ENCODE measurements at places on chromosomes 2 and 18.

DNA sequence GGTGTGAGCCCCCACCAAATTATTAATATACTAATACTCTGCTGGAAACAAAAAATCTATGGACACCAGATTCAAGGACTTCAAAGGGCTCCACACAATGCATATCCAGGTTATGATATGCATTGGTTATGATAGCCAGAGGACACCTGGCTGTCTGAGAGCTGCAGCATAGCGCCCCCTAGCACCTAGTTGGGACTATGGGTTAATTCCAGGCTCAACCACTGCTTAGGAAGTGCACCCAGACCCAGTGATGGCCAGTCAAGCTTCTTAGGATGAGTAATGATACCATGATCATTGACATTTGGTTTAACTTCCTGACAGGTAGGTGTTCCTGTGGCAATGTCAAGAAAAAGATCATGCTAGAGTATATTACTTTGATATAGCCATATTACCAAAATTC, 3.8 kb upstream of the FRZB start:
- no peak for DNase-seq

- peak; percentile 48 for DNase-seq
Observed at GRCh38 chr2:111702119-111702803, 181.7 kb downstream of the ANAPC1 start.

DNA sequence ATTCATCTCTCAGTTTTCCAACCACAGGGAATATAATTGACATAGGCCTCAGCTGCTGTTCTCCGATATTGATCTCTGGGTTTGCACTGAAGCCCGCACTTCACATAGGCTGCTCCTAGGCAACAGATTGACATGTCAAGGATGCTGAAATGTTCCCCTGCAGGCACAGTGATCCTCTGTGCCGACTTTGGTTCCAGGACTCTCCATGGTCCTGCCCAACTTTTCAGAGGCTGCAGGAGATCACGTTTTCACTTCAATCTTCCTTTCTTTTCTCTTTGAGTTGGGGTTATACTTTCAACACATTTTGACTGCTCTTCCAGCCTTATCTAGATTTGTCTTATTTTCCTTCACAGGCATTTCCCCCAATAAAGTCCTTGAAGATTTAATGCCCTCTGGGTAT, 1361.0 kb downstream of the DSC3 start:
- DNase-seq = no peak

GRCh38 chr2:22274661-22275060, 1110.3 kb upstream of the KLHL29 start:
- DNase-seq = no peak

GRCh38 chr2:134705861-134706586, 12.8 kb downstream of the TMEM163 start:
- no peak for DNase-seq

- DNase-seq = no peak
Observed at GRCh38 chr2:203637471-203638167, 68.8 kb upstream of the CD28 start.

- no peak for DNase-seq
Observed at GRCh38 chr2:241107031-241107783, 5.1 kb upstream of the MTERF4 start.

GRCh38 chr2:112891385-112891831, 19.6 kb upstream of the IL37 start:
- no peak for DNase-seq

GRCh38 chr2:152600697-152601096, 116.6 kb downstream of the PRPF40A start:
- DNase-seq = no peak

- DNase-seq = no peak
Observed at GRCh38 chr2:143704451-143705106, 575.4 kb downstream of the ARHGAP15 start.

DNA sequence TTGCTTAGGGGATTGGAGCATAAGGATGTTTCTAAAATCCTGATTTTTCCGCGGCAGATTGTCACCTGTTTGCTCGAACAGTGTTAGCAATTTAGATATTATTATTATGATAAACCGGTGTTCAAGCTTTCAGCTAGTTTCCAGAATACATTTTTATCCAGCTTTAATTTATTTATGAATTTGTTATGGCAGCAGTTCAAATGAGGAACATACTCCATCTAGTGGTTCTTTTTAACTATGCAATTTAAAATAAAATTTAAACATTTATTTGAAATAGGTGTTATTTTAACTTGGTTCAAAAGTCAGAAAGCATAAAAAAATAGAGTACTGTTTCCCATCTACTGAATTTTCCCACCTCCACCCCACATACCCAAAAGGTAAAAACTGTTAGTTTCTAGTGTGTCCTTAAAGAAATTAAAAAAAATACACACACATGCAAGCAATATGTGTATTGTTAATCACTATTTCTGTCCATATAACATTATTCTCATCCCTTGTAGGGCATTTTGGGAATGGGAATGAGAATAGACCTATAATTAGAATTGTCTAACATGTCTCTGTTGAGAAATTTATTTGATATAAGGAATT, 23.2 kb downstream of the ACOXL start:
- no peak for DNase-seq

GRCh38 chr2:171553858-171554257, 31.6 kb downstream of the CYBRD1 start:
- DNase-seq = no peak

DNA sequence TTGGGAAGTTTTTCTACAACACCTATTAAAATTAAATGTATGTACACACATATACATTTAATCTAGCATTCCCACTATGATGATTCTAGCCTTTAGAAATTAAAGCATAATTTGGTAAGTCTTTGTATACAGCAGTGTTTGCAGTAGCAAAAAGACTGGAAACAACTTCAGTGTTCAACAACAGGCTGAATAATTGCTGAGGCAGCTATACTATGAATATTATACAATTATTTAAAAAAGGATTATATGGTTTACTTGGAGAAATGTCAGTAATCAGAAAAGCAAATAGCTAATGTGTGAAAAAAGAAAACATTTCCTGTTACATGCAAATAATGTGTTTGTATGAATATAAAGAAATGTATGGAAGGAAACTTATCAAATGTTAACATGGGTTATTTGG, 1.4 kb upstream of the ZNF638 start:
- no peak for DNase-seq

GRCh38 chr2:46779447-46779941, 136.1 kb downstream of the MCFD2 start:
- no peak for DNase-seq

GRCh38 chr18:27184115-27185024, 738 bp downstream of the CHST9 start:
- no peak for DNase-seq

DNA sequence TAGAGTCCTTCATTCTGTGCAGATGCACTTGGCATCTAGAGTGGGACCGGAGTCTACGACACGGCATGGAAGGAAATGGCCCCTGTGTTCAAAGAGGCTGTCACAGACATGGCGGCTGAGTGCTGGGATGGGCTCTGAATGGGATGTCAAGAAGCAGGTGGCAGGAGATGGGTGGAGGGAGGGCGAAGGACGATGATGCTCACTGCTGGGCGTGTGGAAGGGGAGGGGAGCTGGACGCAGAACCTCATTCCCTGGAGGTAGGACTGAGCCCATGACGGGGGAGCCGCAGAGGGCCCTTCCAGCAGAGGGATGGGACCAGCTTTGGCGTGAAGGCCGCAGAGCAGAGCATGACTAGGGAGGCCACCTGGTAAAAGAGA, 18.8 kb upstream of the ALPI start:
- DNase-seq = no peak

GRCh38 chr2:16303273-16303577, 362.4 kb downstream of the CYRIA start:
- DNase-seq = no peak

DNA sequence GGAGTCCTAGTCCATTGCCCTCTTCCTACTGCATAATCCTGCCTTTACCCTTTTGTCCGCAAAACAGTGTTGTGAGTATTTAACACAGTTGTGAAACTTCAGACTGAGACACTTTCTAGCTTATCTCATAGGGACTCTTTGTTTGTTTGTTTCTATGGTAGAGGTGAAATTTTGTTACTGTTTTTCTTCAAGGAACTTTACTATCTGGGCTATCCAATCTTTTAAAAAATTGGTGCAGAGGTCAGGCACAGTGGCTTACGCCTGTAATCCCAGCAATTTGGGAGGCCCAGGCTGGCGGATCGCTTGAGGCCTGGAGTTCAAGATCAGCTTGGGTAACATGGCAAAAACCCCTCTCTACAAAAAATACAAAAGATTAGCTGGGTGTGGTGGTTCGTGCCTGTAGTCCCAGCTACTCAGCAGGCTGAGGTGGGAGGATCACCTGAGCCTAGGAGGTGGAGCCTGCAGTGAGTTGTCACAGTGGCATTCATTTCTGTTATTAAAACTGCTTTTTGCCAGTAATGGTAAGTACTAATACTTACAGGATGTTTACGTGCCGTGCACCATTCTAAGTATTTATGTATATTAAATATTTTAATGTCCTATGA, 18.8 kb downstream of the GMCL1 start:
- DNase-seq = no peak

- DNase-seq = no peak
Observed at GRCh38 chr18:49247781-49248180, 212.7 kb downstream of the DYM start.

- no peak for DNase-seq
Observed at GRCh38 chr2:121947674-121948073, 192.2 kb downstream of the TSN start.

DNA sequence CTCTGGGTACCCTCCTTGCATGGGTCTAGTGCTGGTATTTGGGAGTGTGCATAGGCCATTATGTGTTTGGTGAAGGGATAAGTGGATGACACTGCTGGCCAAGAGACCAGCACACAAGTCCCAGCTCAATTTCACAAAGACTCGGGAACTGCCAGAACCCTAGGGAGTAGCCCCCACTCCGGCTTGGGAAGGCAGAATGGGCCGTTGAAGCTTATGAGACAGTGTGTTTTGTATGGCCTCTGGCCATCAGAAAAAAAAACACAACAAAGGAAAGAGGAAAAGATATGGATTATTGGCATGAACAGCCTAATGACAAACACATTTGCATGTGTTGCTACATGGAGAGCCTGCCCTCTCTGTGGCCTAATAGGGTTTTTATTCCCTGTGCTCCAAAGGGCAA, 144.2 kb downstream of the TTC32 start:
- DNase-seq = no peak

DNA sequence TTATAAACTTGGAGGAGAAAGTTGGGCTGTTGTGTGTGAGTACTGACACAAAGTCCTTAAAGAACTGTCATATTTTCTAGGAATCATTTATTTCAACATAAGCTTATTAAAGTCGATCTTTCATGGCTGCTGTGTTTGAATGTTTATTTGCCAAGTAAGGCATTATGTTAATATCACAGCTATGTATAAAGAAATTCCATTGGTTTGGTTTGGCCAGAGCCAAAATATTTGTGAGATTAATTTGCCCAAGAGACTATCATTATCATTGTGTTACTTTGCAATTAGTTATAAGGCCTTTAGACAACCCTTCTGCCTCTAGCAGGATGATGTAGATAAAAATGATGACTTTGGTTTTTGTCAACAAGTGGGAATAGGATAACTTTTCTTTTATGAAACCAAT, 240.6 kb upstream of the NT5C1B start:
- DNase-seq = no peak

- no peak for DNase-seq
Observed at GRCh38 chr2:45259547-45260160, 250.4 kb upstream of the SIX2 start.

- no peak for DNase-seq
Observed at GRCh38 chr2:83536556-83536955, 922.5 kb downstream of the SUCLG1 start.

DNA sequence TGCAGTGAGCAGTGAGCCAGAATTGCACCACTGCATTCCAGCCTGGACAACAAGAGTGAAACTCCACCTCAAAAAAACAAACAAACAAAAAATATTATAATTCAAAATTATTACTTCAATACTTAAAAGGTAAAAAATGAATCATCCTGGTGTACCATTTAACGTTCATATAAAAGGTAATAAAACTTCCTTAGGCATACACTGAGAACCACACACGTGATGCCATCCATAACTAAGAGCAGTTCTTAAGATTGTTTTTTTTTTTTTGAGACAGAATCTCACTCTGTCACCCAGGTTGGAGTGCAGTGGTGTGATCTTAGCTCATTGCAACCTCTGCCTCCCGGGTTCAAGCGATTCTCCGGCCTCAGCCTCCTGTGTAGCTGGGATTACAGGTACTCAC, 29.4 kb downstream of the YWHAQ start:
- no peak for DNase-seq

GRCh38 chr2:180991361-180991760, 11.0 kb downstream of the UBE2E3 start:
- DNase-seq = no peak

DNA sequence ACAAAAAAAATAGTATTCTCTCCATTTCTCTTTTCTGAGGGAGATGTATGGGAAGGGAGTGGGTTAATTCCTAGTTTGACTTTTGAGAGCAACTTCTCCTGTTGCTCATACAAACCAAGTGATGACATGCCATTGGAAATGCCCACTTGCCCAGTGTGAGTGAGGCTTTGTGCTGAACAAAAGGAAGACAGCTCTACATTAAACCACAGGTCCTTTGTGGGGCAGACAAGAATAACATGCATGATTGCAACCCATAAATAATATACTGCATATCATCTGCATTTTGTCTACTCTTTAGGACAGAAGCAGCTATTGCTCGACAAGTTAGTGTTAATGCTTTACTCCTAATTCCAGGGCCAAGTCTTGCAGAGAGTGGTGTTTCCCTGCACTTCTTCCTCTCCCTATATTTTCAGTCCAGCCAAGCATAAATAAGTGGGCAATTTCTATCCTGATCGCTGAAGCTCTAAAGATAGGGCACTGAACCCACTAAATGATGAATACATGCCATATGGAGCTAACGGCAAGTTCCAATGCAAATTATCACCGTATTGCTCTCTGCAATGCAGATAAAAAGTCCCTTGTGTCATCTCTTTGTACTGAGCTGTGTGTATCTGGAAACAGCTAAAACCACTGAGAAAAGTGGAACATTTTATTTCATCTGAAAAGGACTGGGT, 19.4 kb upstream of the EHBP1 start:
- DNase-seq = no peak

DNA sequence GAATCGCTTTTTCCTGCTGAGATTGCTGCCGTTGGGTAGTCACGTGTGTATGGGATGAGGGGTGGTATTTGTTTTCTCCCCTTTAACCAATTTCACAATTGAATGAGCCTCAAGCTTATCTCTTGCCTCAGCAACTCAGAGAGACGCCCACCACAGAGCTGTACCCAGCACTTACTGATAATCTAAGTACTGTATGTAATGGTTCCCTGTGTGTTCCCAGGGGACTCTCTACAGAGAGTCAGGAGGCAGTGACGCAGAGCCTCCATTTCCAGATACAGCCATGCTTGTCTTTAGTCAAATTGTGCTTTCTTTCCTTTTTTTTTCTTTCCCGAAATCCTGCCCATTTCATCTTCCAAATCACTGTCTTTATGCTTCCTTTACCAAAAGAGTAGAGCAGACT, 1102.1 kb upstream of the KLHL29 start:
- DNase-seq = no peak
